ENCODE measurements at places on chromosomes 4 and X.

GRCh38 chr4:25320336-25320735, 7.8 kb downstream of the ZCCHC4 start:
- DNase-seq: no peak

DNA sequence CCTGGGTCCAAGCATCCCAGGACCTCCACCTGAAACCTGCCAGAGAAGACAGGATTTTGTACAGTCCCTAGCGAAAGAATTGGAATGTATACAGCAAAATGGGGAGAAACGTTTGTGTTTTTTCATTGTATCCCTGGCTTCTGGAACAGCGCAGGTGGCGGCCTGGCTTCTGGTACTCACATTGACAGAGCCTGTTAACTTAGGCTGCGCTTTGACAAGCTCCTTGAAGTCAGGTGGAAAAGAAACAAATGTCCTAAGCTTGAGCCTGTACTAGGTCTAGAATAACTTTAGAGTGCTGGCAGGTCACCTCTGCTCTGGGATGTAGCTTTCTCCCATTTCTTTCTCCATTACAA, 343.7 kb upstream of the KLF3 start:
- no peak for DNase-seq

- no peak for DNase-seq
Measured at GRCh38 chrX:29242856-29243255, 655.6 kb downstream of the IL1RAPL1 start.

GRCh38 chrX:6067600-6067999, 161.1 kb downstream of the NLGN4X start:
- no peak for DNase-seq

- DNase-seq: no peak
Measured at GRCh38 chr4:108116423-108117168, 52.1 kb downstream of the LEF1 start.

- DNase-seq: no peak
Measured at GRCh38 chr4:83305187-83305586, 20.6 kb upstream of the COQ2 start.

- DNase-seq: no peak
Measured at GRCh38 chrX:146581981-146582712, 227.4 kb upstream of the CXorf51B start.

All from cerebellar nuclear complex (tissue), 1 donor.